Activated naive CD4-positive, alpha-beta T cell treated with anti-CD3 and anti-CD28 coated beads, Interleukin-2, amount 50 U/mL, for 72 hours (primary cell): ENCODE measurements at places on chromosomes 12 and 14. TPM values are rescaled to one million over a fixed set of nuclear protein-coding genes. Genes with fewer than 3 reads are reported as not detected.

ZNF641 gene
- total RNA-seq, result 9.2 TPM

NEUROD4 gene
- total RNA-seq, result not detected

LRTM2 gene
- not detected for total RNA-seq

NXPH4 gene
- total RNA-seq, result 0.54 TPM

SLC7A7 gene
- total RNA-seq, result 0.78 TPM

ZCRB1 gene
- total RNA-seq, result 99.4 TPM

CIDEB gene
- 17.0 TPM for total RNA-seq

TMEM30B gene
- total RNA-seq, result 2.1 TPM

LTBP2 gene
- 0.49 TPM for total RNA-seq

CFAP251 gene
- total RNA-seq, result 1.7 TPM

SYNDIG1L gene
- not detected for total RNA-seq

FCF1 gene
- 94.5 TPM for total RNA-seq

CLEC1A gene
- total RNA-seq, result not detected

PRIMA1 gene
- total RNA-seq, result not detected

NTF3 gene
- not detected for total RNA-seq

C12orf60 gene
- total RNA-seq, result 4.6 TPM

PLCZ1 gene
- not detected for total RNA-seq

PKP2 gene
- total RNA-seq, result 0.77 TPM

RPL10L gene
- total RNA-seq, result not detected

RACGAP1 gene
- total RNA-seq, result 109 TPM

IL31 gene
- 0.87 TPM for total RNA-seq

KSR2 gene
- total RNA-seq, result 0.04 TPM

PARP11 gene
- total RNA-seq, result 25.2 TPM
